ENCODE measurements at places on chromosomes 12 and 14.
A peak's percentile ranks its signal among the peaks of the same experiment; 100 is the strongest.

- no peak for DNase-seq
Measured at GRCh38 chr14:25484906-25485305, 435.0 kb upstream of the STXBP6 start.

DNA sequence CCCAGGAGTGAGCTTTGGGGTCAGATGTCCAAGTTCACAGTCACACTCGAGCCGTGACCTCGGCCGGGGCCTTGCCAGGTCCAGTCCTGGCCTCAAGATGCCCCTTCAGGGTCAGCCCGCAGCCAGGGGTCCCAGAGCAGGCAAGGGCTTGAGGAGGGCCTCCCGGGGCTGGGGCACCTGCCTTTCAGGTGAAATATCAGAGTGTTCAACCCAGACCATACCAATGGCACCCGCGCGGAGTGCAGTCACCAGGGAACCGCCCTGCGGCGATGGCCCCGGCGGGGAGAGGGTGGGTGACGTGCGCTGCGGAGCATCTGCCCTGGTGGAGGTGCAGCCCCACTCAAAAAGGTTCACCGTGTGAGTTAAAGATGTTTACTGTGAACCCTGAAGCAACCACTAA is 16.9 kb downstream of the LRCOL1 start:
- DNase-seq: no peak

GRCh38 chr12:85883763-85884162 is 9.7 kb downstream of the NTS start:
- DNase-seq: no peak

DNA sequence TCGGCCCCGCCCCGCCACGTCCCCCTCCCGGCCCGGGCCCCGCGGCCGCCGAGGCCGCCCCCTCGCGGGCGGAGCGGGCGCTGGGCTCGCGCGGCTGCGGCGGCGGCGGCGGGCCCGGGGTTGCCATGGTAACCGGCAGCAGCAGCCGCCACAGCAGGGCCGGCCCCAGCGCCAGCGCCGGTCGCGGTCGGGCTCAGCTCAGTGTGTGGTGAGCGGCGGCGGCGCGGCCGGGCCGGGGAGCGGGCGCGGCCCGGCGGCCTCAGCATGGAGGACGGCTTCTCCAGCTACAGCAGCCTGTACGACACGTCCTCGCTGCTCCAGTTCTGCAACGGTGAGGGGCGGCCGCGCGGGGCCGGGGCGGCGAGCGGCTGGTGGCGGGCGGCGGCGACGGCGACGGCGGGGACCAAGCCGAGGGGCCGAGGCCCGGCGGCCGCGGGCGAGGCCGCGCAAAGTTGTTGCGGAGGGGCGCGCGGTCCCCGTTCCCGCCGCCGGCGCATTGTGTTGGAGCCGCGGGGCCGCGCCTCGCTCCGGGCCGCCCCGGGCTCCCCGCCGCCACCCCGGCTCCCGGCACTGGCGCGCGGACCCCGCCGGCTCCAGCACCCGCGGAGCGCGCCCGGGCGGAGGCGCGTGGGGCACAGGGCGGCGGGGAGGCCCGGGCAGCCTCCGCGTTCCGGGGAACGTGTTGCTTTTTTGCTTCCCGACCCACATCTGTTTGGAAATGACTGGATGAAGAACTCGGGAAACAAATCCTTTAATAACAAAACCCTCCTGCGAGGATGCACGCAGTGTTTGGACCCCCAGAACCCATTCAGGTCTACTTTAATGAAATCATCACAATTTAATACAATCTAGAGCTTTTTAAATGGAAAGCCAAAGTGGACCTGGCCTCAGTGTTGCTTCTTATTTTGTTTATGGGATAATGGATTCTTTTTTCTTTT is at the start of gene EML1:
EML1 (plus strand) TSS at position 201 of the 938 bp plus-strand sequence; CDS start at position 265, 64 bp downstream.
- peak; percentile 61 for DNase-seq

GRCh38 chr14:58060898-58061297 is 91.1 kb downstream of the ARMH4 start:
- no peak for DNase-seq
